Kidney (tissue), 22 donors: ENCODE measurements at places on chromosomes 4 and X. TPM values are rescaled to one million over a fixed set of nuclear protein-coding genes. Genes with fewer than 3 reads are reported as not detected.

Gene TRAM1L1
- polyA plus RNA-seq: 7.2 TPM

DNA sequence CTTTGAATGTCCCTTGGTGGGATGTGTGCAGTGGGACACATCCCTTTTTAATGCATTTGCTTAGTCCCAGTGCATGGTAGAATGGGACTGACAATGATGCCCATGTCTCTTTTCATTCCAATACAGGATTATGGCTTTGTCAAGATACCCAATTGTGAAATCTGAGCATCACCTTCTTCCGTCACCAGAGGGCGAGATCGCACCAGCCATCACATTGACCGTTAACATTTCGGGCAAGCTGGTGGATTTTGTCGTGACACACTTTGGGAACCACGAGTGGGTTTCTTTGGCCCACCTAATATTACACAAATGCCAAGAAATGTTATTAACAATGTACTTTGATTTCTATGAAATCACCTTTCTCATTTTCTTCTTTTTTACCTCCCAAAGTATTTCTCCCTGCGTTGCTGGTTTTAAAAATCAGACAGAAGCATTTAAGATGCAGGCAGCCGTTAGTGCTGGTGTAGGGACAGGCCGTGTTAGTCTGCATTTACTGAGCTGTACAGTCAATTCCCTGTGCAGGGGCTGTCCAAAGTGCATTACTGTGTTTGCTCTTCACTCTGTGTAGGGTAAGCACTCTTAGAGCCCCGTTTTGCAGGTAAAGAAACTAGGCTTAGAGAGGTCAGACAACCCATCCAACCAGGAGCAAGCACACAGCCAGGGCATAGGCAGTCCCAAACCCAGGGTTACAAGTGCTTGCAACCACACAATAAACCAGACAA lies 46.5 kb downstream of the CWH43 start:
- peak; percentile 3 for DNase-seq

GRCh38 chr4:18034099-18034498 lies 12.5 kb upstream of the LCORL start:
- DNase-seq: no peak

Gene CLTRN
- polyA plus RNA-seq: 129 TPM

Gene GPR143
- 8.7 TPM for polyA plus RNA-seq

GRCh38 chrX:83336454-83336853 lies 171.6 kb upstream of the POU3F4 start:
- DNase-seq: no peak

Gene GAGE13
- polyA plus RNA-seq: not detected
